ENCODE measurements at places on chromosomes 7 and 10.

- DNase-seq, result peak; percentile 40
Observed at GRCh38 chr10:73159038-73159648, 8.7 kb downstream of the ECD start.

DNA sequence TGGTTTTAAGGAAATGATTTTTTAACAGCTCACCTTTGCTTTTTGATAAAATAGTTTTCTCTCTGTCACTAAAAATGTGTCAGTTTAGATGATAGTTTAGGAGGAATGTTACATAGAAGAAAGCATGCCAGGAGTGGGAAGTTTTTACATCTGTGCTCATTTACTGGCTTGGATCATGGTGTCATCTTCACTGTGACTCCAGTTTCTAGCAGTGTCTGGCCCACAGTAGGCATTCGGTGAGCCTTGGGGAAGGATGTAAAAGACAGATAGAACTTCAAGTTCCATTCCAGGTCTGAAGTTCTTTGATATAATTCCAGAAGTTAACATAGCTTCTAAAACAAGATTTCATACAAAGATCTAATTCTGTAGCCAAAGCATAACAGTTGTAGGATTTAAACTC lies 259.2 kb downstream of the BICC1 start:
- DNase-seq, result no peak

GRCh38 chr7:125118444-125118843 lies 188.8 kb upstream of the POT1 start:
- no peak for DNase-seq

- no peak for DNase-seq
Observed at GRCh38 chr10:22997096-22997495, 69.2 kb downstream of the ARMC3 start.

GRCh38 chr7:84801396-84801795 lies 385.5 kb downstream of the SEMA3D start:
- no peak for DNase-seq

DNA sequence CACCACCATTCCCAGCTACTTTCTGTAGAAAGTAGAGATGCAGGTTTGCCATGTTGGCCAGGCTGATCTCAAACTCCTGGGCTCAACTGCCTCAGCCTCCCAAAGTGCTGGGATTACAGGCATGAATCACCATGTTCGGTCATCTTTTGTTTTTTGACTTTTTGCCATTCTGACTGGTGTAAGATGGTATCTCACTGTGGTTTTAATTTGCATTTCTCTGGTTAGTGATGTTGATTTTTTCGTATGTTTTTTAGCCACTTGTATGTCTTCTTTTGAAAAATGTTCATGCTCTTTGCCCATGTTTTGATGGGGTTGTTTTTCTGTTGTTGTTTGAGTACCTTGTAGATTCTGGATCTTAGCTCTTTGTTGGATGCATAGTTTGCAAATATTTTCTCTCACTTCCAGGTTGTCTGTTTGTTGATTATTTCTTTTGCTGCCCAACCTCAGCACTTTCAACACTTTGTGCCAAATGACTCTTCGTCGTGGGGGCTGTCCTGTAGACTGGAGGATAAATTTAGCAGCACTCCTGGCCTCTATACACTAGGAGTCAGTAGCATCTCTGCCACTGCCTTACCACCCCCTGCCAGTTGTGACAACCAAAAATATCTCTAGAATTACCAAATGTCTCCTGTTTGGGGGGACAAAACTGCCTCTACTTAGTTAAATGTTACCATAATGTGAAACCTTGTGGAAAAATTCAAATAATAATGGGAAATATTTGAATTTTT lies 6.5 kb upstream of the CPED1 start:
- DNase-seq, result no peak
